ENCODE measurements at places on chromosomes 3 and 15. TPM values are rescaled to one million over a fixed set of nuclear protein-coding genes. Genes with fewer than 3 reads are reported as not detected.

Gene PRR20G
- polyA plus RNA-seq, result not detected

Gene SNTN
- not detected for polyA plus RNA-seq

Gene PRTG
- polyA plus RNA-seq, result 0.84 TPM

Gene PARP15
- polyA plus RNA-seq, result not detected

Gene USP4
- polyA plus RNA-seq, result 28.5 TPM

Gene CHRD
- 18.6 TPM for polyA plus RNA-seq

Gene TRPM1
- polyA plus RNA-seq, result 1.3 TPM

Gene CSPG4
- 4.4 TPM for polyA plus RNA-seq

Gene GOLGA8H
- polyA plus RNA-seq, result 0.43 TPM

Gene OR5H14
- not detected for polyA plus RNA-seq

Gene ATP10A
- polyA plus RNA-seq, result 4.0 TPM

Gene FRMD4B
- 11.8 TPM for polyA plus RNA-seq

Gene SLC12A1
- 370 TPM for polyA plus RNA-seq

Gene PLA2G4D
- polyA plus RNA-seq, result not detected

Gene CD80
- not detected for polyA plus RNA-seq

Gene C15orf62
- polyA plus RNA-seq, result 0.47 TPM

Gene LRRC3B
- not detected for polyA plus RNA-seq

Gene TMEM108
- polyA plus RNA-seq, result 1.5 TPM

GRCh38 chr3:134328846-134329245 lies 45.4 kb downstream of the AMOTL2 start:
- no peak for DNase-seq

GRCh38 chr3:94654096-94654495 lies 591.2 kb downstream of the NSUN3 start:
- no peak for DNase-seq

DNA sequence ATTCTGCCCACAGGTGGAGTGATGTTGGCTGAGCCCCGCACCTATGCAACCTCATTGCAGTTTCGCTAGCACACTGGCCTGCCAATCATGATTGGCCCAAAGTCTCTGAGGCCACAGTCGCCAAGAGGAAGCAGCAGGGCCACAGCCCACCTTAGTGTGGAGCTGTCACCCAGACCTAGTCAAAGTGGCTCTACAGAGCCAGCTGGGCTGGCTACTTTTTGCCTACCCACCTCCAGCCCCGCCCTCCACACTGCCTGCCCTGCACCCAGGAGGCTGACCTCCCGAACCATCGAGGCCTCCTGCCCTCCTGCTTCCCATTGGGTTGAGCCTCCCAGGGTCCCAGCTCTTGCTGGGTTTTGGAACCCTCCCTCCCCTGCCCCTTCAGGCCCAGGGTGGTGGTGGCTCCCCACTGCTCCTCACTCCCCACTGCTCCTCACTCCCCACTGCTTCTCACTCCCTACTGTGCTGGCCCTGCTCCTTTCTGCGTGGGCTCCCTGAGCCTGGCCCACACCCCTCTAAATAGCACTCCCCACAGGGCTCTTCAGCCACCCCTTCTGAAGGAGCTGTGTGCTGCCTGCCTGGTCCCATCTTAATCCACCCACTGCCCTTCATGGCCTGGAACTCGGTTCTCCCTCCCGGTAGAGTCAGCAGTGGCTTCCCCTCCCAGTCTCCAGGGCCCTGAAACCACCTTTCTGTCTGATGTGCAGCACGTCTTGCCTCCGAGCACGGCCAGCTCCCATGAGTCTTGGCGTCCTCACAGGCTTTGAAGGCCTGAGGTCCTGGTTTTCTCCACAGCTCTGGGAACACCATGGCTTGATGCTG lies 89.3 kb downstream of the WNT7A start:
- no peak for DNase-seq

- DNase-seq, result no peak
These were observed 44.7 kb downstream of the SGO1 start for GRCh38 chr3:20141316-20141715.

DNA sequence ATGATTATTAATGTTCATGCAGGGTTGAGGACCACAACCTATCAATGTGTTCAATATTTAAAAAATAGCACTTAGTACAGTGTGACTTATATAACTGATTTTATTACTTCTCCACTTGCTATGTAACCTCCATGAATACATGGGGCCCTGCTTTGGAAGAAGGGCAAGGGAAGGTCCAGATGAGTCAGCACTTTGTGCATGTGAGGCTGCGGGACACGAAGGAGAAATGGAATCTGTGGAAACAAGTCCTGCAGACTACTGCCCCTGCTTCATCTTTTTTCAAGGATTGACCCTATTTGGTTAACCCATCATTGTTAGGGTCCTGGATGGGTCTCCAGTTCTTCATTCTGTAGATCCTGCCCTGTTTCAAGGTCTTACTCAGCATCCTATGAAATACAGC lies 1.6 kb downstream of the NXPE3 start:
- DNase-seq, result no peak

- no peak for DNase-seq
These were observed 17.0 kb downstream of the TOPBP1 start for GRCh38 chr3:133644768-133645167.

DNA sequence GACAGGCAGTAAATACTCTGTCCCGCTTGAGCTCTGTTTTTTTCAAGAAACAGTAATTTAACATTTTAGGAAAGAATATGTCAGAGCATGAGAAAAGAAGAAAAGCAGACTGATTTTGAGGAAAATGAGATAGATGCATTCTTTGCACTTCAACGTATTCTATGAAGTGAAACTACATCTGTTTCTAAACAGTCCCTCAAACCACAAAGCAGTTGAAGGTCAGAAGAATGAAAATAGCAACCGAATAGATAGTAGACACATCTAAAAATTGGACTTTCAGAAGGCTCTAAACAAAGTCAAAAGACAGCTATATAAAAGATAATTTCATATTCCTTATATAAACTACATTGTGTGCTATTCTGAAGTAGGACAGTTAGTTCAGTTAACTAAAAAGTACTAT lies 172.6 kb upstream of the LRRC3B start:
- DNase-seq, result no peak

GRCh38 chr3:19901337-19901736 lies 32.7 kb downstream of the EFHB start:
- DNase-seq, result no peak

- DNase-seq, result no peak
These were observed 133.8 kb downstream of the EPHB1 start for GRCh38 chr3:134928819-134929218.

DNA sequence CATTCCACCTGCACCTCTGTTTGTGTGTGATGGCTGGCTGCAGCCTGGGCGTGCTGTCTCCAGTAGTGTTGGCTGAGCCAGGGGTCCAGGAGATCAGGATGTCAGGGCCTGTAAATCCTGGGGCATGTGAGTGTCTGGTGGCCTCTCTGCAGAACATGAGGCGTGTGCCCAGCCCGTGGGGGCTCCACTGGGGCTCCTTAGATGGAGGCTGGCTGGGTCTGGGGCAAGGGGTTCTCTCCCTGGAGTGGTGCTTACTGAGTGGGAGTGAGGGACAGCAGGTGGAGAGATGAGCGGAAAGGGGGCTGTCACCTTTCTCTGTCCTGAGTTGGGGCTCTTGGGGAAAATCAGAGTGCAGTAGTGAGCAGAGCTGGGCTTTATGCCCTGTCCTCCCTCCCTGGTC lies 152.2 kb downstream of the CHDH start:
- peak; percentile 20 for DNase-seq

- DNase-seq, result no peak
These were observed 104.1 kb upstream of the TNFAIP8L3 start for GRCh38 chr15:51198701-51199232.

GRCh38 chr15:62928242-62928999 lies 114.1 kb upstream of the TPM1 start:
- no peak for DNase-seq

DNA sequence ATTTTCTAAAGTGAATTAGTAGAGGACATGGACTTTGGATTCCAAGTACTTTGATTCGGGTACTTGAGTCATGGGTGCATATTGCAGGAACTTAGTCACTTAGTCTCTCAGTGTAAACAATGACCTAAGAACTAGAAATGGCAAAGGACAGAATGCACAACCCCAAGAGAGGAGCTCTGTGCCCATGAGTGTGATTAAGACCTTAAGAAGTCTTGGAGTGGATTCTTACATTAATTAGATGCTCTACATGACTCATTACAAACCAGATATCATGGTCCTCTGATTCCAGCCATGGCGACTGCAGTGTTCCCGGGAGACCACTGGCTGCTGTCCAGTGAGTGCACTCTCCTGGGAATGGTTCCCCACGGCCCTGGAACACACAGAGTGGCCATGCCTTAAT lies 251.5 kb downstream of the GABRG3 start:
- no peak for DNase-seq

DNA sequence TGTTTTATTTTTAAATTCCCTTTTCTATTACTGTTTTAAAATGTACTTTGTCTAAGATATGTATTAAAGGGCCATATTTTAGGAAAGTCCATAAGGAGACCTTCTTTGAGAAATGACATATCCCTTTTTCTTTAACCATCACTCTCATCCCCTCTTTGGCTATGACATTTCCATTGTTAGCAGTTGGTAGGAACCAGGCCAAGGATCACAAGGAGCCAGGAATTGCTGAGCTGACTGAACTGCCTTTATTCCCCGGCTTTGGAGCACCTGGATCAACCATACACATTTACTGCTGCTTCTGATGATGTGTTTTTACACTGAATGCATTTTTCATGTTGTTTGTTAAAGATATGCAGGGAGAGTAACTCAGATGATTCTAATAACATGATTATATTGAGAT lies 79.7 kb downstream of the HHLA2 start:
- DNase-seq, result peak; percentile 6

DNA sequence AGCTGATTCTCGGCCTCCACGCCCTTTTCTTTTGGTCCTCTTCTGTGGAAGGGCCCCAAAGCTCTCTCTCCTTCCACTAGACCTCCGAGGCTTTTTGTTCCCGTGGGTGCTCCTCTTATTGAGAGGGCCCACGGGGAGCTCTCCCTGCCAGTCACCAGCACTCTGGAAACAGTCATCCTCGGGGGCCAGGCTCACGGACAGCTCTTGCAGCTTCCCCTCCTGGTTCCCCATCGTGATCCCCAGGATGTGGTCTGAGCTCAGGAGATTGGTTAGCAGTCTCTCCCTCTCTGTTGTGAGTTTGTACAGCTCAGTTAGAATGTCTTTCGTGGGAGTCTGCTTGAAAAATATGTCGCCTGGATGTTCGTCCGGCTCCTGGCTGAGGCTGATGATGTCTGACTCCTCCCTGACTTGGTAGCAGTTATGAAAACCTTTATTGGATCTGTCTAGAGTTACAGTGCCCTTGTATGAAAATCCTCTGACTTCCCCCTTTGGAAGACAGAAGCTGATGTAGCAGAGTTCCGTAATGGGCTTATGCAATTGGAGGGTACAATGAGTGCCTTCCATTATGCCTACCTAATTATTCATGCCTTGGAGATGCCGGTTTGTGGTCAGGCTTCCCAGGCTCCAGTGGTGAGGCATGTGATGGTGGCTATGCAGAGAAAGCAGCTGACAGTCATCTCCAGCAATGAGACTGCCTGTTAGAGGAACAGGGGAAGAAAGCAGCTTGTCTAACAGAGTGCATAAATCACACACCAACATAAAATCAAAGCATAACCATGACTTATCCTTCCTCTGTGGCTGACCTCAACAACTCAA lies 40.0 kb downstream of the FMN1 start:
- DNase-seq, result no peak

- DNase-seq, result no peak
These were observed 6.6 kb downstream of the MAP2K5 start for GRCh38 chr15:67548862-67549651.

- DNase-seq, result no peak
These were observed 79.0 kb downstream of the NR2E3 start for GRCh38 chr15:71889385-71889784.

DNA sequence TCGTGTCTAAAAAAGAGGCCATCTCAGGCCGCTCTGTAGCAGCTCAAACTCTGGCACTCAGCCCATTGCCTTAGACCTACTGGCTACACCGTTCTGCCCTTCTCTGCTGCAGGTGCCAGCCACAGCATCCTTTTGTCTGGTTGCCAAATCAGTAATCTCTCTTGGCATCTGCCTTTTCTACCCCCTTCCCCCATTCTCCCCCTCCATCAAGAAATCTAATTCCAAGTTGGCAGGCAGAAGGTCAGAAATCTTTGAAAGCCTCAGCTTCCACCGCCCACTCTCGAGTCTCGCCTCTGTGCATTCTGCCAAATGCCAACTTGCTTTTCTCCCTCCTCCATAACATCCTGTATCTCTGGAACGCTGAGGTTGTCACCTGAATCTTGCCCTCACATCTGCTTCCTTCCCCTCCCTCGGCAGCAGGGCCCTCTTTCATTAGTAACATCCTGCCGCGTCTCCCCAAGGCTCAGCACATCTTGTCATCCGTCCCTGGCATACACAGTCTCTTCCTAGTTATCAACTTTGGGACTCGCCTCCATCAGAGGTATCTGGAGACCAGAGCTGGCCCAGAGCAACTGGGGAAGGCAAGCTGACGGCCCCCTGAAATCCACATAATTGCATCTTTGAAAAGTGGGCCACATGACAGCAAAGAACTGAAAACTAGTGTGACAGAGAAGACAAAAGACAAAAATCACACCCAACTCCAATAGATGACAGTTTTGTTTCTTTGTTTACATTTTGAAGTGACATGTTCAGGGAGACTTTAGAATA lies 312.0 kb upstream of the CCDC54 start:
- DNase-seq, result no peak

GRCh38 chr3:114068336-114068735 lies 11.8 kb downstream of the QTRT2 start:
- DNase-seq, result no peak

- DNase-seq, result peak; percentile 96
These were observed 29.5 kb upstream of the VEPH1 start for GRCh38 chr3:157532529-157533297.

- no peak for DNase-seq
These were observed 26.4 kb downstream of the LARS2 start for GRCh38 chr3:45414823-45415222.

DNA sequence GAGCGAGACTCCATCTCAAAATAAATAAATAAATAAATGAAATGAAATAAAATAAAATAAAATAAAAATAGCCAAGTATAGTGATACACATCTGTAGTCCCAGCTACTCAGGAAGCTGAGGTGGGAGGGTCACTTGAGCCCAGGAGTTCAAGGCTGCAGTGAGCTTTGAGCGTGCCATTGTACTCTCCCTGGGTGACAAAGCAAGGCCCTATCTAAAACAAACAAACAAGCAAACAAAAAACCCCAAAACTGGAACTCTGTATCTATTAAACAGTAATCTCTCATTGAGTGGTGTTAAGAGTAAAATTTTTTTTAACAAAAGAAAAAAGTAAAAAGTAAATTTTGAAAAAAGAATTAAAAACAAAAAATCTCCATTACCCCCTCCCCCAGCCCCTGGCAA lies 20.8 kb downstream of the EPM2AIP1 start:
- no peak for DNase-seq

DNA sequence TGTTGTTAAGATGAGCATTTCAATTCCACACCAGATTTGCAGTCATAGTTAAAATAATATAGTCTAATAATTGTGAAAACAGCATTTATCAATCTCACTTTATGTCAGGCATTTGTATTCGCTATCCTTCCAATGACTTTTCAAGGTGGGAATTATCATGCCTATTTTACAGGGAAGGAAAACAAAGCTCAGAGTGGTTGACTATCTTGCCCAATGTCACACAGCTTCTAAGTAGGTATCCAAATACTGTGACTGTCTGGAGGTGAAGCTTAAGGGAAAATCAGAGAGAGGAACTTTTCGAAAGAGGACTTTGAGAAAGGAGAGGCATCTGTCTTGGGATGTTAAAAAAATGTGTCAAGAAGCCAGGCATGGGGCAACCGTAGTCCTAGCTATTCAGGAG lies 443.1 kb downstream of the FOXP1 start:
- no peak for DNase-seq

- peak; percentile 67 for DNase-seq
These were observed 120.7 kb downstream of the FNDC3B start for GRCh38 chr3:172159962-172160538.

GRCh38 chr3:60954048-60954447 lies 297.2 kb downstream of the FHIT start:
- DNase-seq, result peak; percentile 76

- no peak for DNase-seq
These were observed 331.5 kb upstream of the MCTP2 start for GRCh38 chr15:93899817-93900216.
